ENCODE measurements at places on chromosomes 2 and 18.

GRCh38 chr2:176409671-176410070 is 140.4 kb downstream of the MTX2 start:
- DNase-seq, result no peak

- DNase-seq, result no peak
These were observed 316.2 kb downstream of the EPHA4 start for GRCh38 chr2:221255862-221256261.

DNA sequence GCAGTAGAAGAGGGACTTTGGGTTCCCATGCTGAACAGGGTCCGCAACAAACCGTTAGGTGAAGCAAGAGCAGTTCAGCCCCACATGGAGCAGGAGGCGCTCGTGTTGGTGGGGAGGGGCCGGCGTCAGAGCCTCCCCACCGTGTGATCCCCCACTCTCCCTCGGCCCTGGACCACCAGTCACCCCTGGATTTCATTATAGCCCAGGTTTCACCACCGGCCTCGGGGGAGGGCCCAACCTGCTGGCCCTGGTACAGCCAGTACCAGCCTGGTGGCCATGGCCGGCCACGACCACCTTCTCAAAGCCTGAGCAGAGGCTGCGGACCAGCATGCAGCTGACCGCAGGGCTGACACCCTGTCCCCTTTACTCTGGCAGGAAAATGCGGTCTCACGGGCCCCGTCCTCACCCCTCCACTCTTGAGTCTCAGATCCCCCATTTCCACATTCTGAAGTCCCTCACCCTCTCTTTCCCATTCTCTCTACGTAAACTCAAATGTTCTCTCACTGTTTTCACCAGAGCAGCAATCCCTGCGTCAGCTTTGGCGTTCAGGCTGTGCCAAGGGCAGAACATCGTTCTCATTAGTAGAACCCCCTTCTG is 8.6 kb downstream of the MLPH start:
- DNase-seq, result no peak

DNA sequence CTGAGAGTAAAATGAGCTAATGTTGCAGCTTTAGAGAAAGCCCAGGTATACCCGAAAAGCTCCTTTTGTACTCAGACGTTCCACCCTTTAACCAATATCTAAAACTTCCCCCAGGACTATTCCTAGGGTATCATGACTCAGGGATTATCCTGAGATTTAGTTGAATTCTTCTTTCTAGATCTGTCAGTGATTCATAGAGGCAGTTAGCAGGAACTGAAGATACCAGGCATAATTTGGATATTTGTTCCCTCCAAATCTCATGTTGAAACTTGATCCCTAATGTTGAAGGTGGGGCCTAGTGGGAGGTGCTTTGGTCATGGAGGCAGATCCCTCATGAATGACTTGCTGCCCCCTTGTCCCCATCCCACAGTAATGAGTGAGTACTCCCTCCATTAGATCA is 161.2 kb upstream of the LRP1B start:
- no peak for DNase-seq

GRCh38 chr18:51824746-51825145 is 515.3 kb upstream of the DCC start:
- no peak for DNase-seq

DNA sequence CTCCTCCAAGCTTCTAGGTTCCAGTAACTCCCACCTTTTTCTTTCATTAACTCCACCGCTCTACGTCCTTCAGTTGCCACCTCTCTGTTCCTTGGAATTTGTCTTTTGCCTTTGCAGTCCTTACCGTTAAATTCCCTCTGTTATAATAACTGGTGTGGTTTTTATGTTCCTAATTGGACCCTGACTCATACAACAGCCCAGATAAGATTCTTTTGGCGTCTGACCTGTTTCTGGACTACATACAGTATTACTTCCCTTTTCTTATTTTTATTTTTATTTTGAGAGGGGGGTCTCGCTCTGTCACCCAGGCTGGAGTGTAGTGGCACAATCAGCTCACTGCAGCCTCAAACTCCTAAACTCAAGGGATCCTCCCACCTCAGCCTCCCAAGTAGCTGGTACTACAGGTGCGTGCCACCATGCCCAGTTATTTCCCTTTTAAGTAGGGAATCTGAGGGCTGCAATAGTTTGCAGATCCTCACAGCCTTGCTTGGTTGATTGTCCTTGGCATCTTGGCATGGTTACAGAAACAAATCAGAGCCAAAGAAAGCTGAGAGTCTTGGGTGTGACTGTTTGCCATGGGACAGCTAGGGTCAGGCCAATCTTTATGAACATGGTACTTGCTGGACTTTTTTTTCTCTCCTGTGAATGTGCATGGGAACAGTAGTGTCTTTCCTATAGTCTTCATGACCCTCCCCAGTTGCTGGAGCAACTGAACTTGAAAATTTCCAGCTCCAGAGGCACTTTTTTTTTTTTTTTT is 22.0 kb downstream of the TCF23 start:
- no peak for DNase-seq

DNA sequence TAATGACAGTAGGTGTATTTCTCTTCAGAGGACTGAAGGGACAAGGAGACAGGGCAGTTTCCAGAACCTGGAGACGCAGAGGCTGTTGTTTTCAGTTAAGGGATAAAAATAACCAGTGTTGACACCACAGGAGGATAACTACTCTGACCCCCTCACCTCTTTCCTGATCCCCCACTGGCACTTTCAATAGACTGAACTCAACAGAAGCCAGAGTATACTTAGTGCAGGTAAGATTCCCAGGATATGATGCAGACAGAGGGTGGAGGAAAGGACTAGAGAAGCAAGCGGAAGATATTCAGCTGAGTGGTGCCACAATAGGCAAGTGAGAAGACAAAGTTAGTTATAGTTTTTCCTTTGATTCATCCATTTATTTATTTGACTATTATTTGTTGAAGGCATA is 19.8 kb downstream of the DHRS9 start:
- no peak for DNase-seq

- DNase-seq, result no peak
These were observed 37.6 kb upstream of the RMP24 start for GRCh38 chr18:35934891-35935290.

DNA sequence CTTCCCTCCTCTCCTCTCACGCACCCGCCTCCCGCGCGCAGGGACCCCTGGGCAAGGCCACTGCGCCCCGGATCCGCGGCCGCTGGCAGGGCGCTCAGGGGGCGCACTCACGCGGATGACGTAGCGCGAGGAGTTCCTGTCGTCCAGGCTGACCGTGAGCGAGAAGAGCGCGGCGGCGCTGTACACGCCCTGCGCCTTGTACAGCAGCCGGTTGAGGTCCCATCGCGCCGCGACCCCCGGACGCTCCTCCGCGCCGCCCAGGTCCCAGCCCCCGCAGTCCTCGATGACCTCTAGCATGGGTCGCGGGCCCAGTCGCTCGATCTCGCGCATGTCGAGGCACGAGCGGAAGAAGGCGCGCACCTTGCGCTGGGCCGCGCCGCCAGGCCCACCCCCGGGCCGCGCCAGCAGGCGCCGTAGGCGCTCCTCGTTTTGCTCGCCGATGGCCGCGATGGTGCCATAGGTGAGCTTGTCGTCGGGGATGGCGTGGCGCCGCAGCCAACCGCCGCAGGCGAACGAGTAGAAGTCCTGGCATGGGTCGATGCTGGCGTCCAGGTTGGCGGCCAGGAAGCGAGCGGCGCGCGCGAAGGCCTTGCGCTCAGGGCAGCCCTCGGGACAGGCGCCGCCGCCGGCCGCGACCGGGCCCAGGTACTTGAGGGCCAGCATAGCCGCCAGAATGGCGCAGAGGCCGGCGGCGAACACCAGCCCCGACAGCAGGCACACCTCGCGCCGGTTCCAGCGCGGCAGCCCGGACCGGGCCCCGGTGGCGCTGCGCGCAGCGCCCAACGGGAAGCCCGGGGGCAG is 1.7 kb downstream of the ECEL1 start:
- no peak for DNase-seq

DNA sequence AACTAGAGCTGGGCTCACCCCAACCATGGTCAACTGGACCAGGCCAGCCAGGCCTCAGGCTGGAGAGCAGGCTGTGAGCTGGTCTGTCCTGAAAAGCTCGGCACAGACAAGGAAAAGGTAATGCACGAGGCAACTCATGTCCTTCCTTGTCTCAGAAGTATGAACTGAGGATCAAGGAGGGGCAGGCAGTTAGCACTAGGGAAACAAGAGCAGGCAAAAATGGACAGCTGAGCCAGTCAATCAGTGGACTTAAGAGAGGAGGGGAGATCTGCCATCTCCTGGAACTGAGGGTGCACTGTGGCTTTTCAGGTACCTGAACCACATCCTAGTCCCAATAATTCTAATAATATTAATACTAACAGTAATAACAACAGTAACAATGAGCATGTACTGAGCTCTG is 20.6 kb upstream of the WIPF1 start:
- no peak for DNase-seq

DNA sequence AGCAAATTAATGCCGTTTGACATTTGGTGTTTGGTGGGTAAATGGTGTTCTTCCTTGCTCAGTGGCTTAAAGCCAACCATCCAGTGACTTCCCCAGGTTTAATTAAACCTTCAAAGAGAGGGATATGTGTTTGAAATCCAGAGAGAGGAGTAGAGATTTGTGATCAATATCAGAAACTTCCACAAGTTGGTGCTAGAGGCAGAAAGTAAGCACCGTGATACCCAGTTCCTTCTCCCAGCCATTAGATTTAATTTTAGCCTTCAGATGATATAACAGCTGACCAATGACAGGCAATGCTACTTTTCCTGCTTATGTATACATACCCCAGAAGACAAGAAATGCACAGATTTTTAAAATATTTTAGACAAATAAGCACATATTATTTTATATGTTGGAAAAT is 398.5 kb downstream of the CDH2 start:
- no peak for DNase-seq

- DNase-seq, result no peak
These were observed 32.2 kb upstream of the TEX51 start for GRCh38 chr2:126866451-126866850.

- no peak for DNase-seq
These were observed 85.2 kb downstream of the RBMS1 start for GRCh38 chr2:160408173-160408958.

DNA sequence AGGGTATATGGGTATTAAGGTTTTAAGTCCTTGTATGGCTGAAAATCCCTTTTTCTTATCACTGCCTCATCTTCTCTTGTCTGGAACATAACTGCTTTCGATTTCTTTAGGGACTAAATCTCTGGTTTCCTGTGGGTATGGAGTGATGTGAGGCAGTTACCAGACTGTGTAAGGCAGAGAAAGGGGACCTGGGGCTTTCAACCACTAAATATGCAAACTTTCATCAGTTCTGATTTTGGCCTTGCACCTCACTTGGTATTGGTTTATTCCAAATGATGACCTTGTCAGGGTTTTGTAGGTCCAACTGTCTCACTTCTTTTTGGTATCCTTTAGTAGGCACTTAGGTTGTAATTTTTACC is 9.3 kb downstream of the MAP4K4 start:
- no peak for DNase-seq

- no peak for DNase-seq
These were observed 41.5 kb upstream of the DSC1 start for GRCh38 chr18:31204166-31204565.

DNA sequence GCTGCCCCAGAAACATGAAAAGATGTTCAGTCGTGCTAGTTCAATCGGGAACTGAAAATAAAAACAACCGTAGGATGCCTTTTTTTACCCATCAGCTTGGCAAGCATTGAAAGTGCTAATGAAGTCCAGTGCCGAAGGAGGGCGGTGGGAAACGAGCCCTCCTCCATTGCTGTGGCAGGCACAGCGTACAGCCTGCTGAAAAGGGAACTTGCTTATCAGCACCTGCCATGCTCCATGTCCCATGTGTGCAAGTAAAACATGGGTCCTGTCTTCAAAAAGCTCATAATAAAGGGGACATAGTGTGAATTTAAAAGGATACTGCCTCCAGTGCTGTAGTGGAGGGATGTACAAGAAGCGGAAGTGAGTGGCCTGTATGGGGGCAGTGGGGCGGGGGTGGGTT is 82.4 kb downstream of the ARMC9 start:
- DNase-seq, result no peak

- no peak for DNase-seq
These were observed 330.6 kb downstream of the RND3 start for GRCh38 chr2:150156876-150157275.

DNA sequence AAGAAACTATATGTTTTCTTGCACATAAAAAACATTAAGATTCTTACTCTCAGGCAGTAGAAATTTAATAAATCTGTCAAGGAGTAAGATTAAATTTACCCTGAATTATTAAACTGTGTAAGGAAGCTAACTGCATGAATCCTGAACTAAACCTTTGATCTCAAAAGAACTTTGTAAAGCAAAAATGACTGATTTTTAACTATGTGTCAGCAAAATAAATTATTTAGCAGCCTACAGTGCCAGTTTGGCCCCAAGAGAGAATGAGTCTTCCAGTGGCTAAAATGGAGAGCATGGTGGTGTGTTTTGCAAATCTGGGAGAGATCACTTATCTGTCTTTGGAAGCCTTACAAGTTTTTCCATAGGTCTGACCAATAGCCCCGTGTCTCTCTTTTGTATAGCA is 190.7 kb downstream of the THSD7B start:
- DNase-seq, result no peak

DNA sequence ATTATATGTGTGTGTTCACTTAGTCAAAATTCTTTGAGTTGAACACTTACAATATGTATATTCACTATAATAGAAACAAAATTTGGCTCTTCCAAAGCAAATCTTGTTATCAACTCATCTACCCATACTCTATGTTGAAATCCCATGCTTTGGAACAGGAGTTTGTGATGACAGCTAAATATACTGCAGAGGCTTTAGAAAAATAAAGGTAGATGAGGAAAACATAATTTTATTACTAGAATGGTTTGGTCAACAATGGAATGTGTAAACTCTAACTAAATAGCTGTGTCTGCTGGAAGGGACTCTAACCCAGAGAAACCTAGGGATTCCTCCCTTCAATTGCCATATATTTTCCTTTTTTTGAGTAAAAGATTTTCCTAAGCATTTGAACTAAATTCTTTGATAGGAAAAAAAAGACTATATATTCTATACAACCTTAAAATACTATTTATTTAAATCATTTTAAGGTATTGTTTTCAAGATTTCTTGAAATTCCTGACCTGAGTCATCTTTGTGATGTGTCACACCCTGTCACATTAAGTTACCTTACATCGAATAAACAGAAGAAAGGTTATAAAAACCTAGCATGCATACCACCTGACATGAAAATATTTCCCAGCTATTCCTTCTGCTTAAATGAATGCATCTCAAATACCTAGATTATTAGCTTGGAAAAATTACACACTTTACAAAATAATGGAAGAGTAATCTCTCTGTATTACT is 175.5 kb downstream of the OTX1 start:
- no peak for DNase-seq

DNA sequence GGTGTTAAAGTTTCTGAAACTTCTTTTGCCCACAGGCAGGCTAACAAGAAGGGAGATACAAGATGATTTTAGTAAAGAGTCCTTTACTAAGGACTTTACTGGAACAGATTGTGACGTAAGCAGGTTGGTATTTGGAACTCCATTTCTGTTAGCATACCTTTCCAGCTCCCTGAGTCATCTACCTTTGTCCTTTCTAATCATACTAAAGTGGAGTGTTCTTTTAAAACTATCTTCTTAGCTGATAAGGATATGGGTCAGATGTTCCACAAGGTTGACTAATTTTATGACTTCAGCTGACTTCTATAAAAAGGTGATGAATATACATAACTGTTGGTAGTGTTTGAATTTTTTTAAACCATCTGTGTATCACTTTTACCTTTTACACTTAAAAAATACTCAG is 21.1 kb downstream of the UGP2 start:
- no peak for DNase-seq
